Iris pigment epithelial cell (primary cell): ENCODE measurements at places on chromosomes 4 and X.

DNA sequence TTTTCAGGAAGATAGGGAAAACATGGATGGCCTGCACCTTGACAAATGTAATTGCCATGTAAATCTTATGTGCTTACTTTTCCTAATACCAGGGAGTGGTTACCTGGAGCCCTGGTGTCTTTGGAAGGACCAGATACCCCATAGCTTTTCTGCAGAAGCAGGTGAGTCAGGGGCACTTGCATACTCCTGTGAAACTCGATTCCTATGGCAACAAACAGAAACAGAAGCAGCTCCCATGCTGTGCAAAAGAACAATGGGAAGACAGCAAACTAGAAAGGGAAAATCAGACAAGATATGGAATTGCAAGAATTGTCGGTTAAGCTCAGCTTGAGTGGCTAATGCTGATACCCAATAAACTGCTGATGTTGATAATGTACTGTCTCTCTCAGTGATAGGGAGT, 117.4 kb upstream of the AFF2 start:
- DNase-seq = no peak

GRCh38 chrX:144637731-144638130, 609.6 kb upstream of the SPANXN1 start:
- peak; percentile 3 for DNase-seq

GRCh38 chrX:40154853-40155588, 57.3 kb upstream of the BCOR start:
- peak; percentile 77 for DNase-seq

DNA sequence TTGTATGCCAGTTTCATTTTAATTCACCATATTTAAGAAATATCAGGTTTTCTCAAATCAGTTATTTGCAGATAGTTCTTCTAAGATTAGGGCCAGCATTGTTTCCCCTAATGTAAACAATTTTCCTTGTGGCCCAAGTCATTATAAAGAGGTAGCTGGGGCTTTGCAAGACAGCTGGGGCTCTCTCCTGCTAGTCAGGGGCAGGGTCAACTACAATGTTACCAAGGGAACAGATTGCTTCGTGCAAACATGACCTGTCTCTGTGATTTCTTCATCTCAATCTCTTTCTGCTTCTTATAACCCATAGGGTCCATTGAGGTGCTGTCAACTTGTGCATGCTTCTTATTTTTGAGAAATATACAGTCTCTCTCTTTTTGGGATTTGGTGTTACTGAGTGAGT, 12.1 kb downstream of the ARMCX6 start:
- no peak for DNase-seq

- DNase-seq = peak; percentile 8
Observed at GRCh38 chr4:86661006-86661405, 66.9 kb downstream of the PTPN13 start.

- no peak for DNase-seq
Observed at GRCh38 chrX:9336456-9336855, 128.4 kb upstream of the TBL1X start.

- DNase-seq = no peak
Observed at GRCh38 chr4:40514497-40514951, 115.1 kb downstream of the RBM47 start.

- no peak for DNase-seq
Observed at GRCh38 chrX:53073115-53073586, 9.0 kb upstream of the TSPYL2 start.

DNA sequence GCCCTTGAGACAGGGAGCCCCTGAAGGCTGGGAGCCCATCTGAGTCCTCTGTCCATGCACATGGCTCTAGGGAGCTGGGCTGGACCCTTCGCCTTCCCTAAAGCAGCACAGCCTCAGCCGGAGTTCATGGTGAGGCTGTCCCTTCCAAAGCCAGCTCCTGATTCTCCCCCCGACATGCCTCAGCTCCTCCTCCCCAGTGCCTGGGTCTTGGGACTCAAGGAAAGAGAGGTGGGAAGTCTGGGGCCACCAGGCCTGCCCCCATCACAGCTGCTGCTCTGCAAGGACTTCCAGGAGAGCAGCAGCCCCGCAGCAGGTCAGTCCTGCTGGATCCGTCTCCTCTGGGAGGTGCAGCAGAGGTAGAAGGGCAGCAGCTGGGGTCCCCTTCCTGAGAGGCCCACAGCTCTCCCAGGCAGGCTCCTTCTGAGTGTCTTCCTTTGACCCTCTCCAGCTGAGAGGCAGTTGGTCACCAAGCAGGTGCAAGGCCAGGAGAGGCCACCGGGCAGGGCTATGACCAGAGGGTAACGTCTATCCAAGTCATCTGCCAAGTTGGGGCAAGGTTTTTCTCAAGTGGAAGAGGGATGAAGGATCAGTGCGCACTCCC, 90.5 kb downstream of the ADRA2C start:
- no peak for DNase-seq

DNA sequence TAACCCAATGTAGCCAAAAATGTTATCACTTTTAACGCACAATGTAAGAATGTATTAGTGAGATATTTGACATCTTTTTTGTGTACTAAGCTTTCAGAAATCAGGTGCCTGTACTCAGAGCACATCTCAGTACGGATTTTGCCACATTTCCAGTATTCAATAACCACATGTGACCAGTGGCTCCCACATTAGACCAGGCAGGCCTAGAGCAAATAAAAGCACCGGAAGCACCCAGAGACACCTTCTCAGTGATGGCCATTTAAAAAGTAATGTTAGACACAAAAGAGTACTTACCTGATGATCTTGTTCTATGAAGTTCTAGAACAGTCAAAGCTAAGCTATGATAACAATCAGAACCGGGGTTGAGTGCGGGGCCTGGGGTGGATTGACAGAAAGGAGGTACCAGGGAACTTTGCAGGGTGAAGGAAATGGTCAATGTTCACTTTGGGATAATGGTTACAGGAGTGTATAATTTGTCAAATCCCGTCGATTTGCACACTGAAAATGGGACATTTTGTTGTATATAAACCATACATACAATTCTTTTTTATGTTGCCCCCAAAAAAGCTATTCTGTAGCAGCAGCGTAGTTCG, 1.2 kb downstream of the CTPS2 start:
- DNase-seq = no peak

- DNase-seq = peak; percentile 46
Observed at GRCh38 chr4:186727977-186728519, 4.4 kb upstream of the FAT1 start.

DNA sequence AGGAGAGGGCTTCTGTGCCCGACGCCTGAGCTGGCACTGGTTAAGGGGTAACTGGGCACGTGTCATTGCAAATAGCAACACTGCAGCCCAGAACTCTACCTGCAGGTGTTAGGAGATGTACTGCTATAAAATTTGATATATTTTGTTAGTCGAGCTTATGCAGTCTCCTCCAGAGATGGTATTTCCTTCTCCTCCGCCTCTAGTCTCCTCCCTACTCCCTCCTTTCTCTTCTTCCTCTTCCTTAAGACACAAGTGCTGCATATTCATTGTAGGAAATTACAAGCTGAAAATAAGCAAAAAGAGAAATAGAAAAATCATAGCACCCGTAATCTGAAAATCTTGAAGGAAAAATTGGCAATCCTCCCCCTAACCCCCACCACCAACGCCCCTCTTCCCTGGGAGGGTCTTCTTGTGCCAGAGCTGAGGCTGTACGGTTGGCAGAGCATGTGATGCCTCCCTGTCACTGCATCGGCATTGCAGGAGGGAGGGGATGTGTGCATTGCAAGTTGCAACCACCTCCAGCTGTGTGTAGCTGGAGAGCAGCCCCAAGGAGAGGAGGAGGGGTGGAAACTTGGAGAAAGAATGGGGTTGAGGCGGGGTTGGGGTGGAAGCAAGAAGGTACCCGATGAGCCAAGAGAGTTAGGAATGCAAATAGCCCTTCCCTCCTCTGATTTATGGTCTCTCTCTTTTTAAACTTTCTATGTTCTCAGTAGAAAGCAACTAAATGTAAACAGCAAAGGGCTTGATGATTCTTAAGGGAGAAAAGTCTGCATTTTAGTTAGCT, 48.3 kb upstream of the MND1 start:
- peak; percentile 34 for DNase-seq

DNA sequence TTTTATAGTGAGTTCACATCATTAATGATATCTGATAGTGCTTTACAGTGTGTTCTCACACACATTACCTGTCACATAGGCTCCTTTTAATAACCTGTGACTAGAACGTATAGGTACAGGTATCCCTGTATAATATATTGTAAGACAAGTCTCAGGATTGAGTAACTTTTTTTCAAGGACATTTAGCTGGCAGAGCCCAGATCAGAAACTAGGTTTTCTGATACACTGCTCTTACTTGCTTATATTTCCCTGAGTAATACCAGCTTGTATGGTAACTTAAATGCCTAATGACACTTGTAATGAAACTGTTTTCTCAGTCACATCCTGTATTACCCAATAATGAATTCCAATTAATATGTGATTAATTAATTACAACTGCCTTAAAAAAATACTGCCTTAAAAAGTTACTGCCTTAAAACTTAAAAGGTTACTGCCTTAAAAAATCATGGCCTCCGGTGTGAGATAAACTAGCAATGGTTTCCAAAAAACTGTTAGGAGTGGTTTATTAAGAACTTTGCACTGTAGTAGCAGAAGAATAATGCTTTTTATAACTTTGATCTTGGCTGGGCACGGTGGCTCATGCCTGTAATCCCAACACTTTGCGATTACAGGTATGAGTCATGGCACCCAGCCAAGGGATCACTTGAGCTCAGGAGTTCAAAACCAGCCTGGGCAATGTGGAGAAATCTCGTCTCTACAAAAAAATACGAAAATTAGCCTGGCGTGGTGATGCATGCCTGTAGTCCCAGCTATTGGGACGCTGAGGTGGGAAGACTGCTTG, 11.9 kb downstream of the COPS4 start:
- DNase-seq = no peak

- no peak for DNase-seq
Observed at GRCh38 chrX:19702856-19703255, 184.5 kb downstream of the SH3KBP1 start.

GRCh38 chrX:46117234-46117633, 428.0 kb downstream of the ZNF674 start:
- no peak for DNase-seq

GRCh38 chr4:159069922-159070321, 33.0 kb upstream of the RAPGEF2 start:
- peak; percentile 70 for DNase-seq

- peak; percentile 56 for DNase-seq
Observed at GRCh38 chr4:54231768-54232688, 2.9 kb downstream of the PDGFRA start.

- DNase-seq = no peak
Observed at GRCh38 chr4:5030221-5030620, 11.0 kb upstream of the CYTL1 start.

- no peak for DNase-seq
Observed at GRCh38 chr4:22787753-22788375, 95.1 kb downstream of the GBA3 start.

GRCh38 chr4:107709916-107710315, 10.1 kb downstream of the PAPSS1 start:
- DNase-seq = peak; percentile 24

GRCh38 chr4:62004881-62005280, 804.8 kb downstream of the ADGRL3 start:
- DNase-seq = no peak

DNA sequence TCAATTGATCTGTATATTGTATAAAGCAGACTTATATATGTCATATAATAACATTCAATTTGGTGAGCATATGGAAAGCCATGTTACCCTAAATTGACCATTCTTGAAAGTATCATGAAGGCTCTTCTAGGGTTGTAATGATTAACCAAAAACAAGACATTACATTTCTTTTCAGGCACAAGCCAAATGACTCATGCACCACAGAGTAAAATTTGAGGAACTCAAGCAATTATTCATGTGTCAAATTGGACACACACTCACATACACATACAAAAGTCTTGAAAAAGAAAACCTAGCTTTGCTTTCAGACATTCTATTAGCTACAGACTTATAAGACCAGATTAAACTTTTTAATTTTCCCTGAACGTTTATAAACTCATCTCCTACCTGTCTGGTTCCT, 146.5 kb upstream of the PCDH18 start:
- DNase-seq = peak; percentile 54

GRCh38 chr4:110618581-110619462, 4.1 kb downstream of the PITX2 start:
- DNase-seq = peak; percentile 69

DNA sequence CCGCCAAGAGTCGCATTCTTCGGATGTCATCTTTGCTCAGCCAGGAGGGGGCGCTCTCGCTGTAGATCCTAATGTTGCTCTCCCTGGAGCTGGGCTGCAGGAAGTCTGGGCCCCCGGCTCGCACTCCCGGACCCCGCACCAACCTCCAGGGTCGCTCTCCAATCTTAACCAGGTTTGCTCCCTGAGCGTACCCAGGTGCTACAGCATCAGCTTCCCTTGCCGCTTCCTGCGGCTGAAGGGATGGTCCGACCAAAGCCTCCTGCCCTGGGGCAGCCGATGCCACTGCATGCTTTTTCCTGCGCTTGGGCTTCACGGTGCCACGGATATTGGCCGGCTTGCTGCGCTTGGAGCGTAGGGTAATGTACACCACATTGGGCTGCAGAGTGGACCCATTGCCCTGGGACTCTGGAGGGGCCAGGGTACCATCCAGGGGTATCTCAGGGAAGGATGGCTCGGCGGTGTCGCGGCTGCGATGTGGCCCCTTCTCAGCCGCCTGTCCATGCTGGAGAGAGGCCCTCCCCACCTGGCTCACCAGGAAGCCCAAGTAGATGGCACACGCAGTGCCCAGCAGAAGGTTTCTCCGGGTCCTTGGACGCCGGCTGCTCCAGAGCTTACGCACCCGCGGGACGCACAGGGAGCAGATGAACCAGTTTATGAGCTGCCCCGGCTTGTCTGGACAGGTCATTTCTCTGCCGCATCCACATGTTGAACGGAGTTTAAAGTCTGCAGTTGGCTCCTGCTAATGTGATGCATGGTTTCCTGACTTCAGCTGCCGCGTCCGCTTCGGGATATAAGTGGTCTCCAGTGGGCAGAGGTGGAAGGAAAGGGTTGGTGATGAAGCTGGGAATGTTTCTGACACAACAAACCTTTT, 1.9 kb downstream of the GASK1B start:
- no peak for DNase-seq

DNA sequence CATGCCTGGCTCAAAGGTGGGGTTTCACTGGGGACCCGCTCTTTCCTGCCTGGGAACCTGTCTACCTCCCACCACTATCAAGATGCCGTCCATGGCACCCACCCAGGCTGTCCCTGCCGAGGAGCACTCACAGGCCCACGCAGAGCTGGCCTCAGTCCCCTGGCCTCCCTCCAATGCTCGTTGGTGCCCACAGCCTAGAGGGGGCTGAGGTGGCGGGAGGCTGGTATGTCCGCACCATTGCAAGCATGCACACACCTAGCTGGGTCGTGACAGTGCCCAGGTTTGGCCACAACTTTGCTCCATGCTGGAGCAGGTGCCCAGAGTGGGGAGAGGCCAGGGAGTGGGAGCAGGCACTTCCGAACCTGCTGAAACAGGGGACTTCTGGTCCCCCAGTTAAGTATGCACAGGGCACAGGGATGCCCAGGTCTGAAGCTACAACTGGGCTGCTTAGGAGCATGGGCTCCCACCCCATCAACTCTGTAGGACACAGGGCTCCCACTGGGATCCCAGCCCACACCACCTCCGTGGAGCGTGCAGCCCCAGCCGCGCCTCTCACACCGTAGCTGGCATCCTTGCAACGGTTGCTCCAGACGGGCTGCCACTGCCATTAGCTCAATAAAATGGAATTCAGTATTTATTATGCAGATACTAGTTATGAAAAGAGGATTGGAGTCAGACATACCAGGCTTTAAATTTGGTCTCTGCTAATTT, 1376.1 kb upstream of the TENM3 start:
- no peak for DNase-seq
